Stimulated activated CD4-positive, alpha-beta T cell treated with anti-CD3 and anti-CD28 coated beads, Interleukin-1b, Interleukin-23, amount 100 ng/mL, for 4 hours (primary cell): ENCODE measurements at places on chromosomes 5 and 9.
A peak's percentile ranks its signal among the peaks of the same experiment; 100 is the strongest.

DNA sequence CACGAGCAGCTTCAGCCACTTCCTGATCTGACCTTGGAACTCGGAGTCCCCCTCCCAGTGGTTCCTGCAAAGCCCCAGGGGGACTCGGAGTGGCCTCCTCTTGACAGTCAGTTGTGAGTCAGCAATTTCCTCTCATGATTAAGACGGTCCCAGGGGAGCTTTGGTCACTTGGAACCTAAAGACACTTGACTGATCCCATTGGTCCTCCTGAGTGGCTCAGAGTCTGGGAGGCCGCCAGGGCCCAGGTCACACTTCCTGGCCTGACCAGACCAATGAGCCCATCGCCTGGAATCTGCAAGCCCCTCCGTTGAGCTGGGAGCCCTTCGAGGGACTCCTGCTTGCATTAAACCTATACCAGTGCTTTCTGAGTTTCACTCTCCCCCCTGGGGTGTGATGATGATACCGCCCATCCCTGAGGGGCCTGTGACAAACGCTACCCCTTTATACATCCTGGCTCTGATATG lies 29.1 kb downstream of the TSPAN17 start:
- no peak for DNase-seq

DNA sequence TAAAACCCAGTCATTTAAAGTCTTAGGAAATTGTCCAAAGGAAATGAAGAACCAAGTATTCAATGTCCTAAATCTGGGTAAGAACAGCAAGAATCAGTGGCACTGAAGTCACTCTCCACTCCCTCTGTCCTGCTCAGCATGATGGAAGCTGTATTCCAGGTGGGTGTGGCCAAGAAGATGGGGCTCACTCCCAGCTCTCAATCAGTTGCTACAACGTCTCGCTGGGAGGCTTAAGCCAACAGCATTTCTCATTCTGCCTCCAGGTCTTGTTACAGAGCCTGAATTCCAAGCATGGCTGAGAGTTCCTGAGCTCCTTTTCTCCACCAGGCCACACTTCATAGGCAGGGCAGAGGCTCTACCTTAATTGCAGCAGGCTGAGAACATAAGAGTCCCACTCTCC lies 41.2 kb upstream of the TRIO start:
- DNase-seq: no peak

DNA sequence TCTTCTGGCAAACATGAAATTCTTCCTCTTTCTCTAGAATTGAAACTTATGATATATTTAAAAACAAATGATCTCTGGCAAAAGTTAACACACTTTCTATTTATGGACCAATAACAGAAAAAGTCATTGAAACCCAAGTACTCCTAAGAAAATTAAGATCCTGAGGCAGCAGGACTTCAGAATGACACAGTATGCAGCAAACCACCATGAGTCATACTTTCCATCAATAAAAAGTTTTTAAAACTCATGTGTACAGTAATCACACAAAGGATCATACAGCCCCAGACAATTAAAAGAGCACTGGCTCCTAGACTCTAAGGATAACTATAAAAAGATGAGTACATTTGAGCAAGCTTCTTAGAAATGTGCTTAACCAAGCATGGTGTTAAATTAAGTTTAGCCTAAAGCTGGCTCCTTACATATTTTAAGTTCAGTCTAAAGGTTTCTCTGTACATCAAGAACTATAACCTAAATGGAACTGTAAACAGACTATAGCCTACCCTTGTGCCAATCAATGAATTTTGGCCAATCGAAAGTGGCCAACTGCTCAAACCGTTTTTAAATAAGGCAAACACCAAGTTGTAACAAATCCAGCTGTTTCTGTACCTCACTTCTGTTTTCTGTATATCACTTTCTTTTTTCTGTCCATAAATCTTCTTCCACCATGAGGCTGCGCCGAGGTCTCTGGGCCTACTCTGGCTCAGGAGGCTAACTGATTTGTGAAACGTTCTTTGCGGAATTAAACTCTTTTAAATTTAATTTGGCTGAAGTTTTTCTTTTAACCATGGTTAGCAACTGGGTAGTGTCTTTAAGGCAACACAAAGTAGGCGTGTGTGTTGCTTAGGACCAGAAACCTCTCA lies 232.1 kb upstream of the PIK3R1 start:
- no peak for DNase-seq

GRCh38 chr9:4167728-4168127 lies 132.1 kb downstream of the GLIS3 start:
- DNase-seq: no peak

- no peak for DNase-seq
Measured at GRCh38 chr9:32430720-32431119, 46.3 kb downstream of the ACO1 start.

- DNase-seq: no peak
Measured at GRCh38 chr5:176996780-176997179, 9.8 kb downstream of the UIMC1 start.

DNA sequence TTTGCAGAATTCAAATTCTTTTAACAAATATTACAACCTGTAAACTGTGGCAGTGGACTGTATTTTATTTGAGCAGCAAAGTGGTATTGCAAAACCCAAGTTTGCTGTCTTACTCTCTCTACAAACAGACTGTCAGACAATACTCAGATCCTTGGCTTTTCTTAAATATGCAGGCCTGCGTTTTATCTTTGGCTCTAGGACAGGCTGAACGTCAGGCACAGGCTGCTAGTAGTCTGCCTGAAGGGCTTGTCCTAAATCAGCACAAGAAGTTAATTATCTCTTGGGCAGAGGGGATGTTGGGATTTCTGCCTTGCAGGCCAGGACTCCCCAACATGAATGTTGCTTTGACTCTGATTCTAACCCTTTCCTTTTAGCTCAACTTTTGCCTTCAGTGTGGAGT lies 147.5 kb downstream of the SLIT3 start:
- DNase-seq: no peak

DNA sequence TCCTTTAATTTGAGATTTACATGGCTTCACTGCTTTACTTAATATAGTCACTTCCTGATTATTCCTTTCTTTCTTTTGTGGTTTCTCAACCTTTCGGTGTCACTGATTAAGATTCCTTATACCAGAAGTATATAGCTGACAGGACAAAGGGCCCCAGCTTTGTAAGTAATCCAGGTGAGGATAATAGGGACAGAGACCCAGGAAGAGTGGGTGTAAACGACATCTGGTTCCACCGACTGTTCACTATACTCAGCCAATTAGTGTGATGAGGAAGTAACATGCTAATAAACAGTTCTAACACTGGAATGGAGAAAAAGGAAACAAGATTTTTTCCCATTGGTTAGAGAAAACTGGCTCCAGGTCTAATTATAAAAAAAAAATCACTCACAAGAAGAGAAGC lies 286.3 kb upstream of the EFNA5 start:
- no peak for DNase-seq

DNA sequence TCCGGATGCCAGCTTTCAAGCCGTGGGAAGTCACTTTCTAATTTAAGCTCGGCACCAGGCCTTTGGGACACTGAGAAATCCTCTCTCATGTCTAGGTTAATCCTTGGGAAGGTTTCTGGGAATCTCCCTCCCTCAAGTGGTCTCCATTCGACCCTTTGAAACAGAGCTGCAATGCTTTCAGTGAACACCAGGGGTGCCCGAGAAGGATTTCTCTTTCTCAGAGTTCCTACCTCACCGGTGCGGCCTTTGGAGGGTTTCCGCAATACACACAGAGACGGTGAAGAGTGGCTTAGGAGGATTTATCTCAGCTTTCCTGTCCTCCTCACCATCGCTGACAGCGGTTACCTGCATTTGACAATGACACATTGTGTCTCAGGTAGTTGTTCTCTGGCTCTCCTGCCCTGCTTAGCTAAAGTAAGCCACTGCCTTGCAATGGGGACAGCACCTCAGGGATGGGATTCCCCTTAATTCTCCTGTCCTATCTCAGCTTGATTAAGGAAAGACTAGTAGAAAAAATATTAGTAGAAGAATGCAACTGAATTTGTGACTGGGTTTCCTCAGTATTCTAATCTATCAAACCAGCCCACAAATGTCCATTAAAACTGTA lies 180.6 kb downstream of the GABRG2 start:
- no peak for DNase-seq

DNA sequence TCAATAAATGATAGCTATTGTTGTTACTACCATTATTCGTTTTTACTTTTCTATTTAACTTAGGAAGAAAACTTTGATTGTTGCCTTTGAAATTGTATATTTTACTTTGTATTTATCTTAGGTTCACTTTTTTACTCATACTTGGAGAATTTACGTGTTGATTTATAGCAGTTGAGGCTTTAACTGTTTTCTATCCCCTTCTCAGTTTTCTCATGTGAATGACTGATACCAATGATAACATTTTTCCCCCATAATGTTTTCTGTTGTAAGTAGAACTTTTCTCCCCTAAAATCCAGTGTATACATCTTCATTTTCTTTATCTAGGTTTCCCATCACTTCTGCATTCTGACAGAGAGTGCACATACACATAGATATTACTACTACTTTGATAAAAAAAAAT lies 54.4 kb downstream of the FSD1L start:
- no peak for DNase-seq

DNA sequence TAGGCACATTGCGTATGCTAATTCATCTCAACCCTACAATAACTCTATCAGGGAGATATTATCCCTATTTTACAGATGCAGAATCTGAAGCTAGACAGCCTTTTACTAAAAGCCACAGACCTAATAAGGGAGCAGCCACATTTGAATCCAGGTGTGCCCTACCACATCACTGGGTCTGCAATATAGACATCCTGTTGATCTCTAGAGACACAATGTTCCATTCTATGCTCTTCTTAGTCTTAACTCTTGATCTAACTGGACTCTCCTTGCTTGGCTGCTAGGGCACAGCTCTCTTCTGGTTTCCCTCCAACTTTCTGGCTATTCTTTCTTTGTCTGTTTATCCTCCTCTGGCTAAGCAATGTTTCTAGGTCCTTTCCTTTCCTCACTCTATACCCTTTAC lies 1.4 kb upstream of the SPATA6L start:
- DNase-seq: no peak

- peak; percentile 42 for DNase-seq
Measured at GRCh38 chr5:177426566-177427210, at the start of gene GRK6. TSS of gene GRK6 (plus strand) at chr5:177426676. CDS start at chr5:177426846, 170 bp downstream.

DNA sequence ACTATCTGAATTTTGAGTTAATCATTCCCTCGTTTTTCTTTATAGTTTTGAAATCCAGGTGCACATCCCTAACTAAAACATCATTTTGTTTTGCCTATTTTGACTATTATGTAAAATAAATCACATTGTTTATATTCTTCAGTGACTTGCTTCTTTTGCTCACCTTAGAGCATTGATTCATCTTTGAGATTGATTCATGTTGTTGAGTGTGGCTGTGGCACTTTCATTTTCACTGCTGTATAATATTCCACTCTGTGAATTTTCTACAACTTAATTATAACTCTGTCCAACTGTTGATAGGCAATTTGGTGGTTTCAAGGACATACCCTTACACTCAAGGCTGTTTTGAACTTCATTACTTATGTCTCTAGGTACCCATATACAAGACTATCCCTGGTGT lies 12.5 kb downstream of the NKX2-5 start:
- DNase-seq: no peak

DNA sequence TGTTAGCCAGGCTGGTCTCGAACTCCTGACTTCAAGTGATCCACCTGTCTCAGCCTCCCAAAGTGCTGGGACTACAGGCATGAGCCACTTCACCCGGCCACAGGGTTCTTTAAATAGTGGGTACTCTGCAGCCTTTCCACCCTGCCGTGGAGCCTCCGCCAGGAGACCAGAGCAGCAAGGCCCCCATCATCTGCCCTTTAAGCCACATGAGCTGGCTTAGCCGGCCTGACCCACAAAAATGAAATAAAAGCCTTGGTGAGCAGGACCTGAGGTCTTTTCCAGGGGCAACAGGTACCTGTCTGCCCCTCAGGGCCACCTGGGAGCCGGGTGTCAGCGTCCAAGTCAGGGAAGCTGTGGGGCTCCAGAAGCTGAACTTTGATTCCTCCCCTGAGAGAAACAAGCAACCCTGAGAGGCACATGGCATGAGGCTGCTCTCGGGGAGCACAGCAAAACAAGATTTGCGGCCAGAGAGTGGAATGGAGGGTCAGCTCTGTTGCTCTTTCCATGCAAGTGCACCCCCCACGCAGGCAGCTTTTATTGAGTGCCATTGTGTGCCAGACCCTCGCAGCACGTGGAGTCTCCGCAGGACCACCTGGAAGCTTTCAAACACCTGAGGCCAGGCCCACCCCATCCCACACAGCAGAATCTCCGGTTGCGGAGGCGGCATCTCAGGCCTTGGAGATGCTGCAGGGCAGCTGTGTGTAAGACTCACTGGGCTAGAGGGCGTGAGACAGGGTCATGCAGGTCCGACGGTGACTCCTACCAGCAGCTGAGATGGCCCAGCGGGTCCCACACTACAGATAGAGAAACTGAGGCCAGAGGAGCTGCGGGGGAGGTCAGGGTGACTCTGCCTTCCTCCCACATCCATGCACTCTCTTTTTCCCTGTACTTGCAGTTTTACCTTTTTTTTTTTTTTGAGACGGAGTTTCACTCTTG lies 4.8 kb upstream of the WNK2 start:
- no peak for DNase-seq

DNA sequence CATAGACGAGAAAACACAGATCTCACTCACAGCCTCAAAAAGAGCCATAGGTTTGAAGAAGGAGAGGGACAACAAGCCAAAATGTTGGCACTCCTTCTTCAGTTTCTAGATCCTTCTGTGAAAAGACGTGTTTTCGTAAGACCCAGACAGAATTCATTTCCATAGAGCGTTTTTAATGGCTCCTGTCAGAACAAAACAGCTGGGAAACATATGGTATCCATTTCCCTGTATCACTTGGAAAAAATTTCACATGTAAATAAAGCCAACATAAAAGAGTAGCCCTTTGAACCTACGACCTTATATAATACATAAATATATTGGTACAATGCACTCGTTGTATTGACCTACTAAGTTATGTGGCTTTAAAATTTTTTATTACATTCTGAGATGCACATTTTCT lies 108.1 kb downstream of the SNCAIP start:
- no peak for DNase-seq

- no peak for DNase-seq
Measured at GRCh38 chr5:179862296-179862695, 3.7 kb upstream of the MRNIP start.

DNA sequence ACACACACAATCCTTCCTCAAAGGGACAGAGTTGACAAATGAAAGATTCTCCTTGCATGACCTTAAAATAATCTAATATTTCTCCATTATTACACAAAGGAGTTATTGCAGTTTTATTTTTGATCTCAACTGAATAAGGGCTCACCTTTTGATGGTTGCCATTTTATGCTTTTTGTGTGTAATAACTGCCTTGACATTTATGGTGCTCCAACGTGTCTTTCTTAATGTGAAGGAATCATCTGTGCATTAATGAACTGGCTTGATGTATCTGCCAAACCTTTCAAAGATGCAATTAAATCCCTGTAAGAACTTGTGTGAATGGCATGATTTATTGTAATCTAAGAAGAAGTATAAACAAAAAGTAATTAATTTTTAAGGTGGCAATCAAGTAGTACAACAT lies 1519.8 kb upstream of the CDH9 start:
- no peak for DNase-seq

DNA sequence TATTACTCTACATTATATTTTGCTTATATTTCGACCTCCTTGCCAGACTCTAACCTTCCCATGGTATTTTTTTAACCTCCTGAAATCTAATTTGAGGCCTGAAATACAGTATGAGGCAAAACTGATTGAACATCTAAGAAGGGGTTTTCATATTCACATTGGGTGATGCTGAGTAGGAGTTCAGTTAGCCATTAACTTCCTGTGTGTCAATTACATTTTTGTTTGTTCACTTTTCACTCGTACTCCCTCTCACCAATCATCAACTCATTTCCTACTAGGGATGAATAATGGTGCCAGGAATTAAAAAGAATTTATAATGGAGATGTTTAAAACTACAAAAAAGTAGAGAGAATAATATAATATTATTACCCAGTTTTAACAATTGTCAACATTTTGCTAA lies 27.6 kb upstream of the GLRA1 start:
- DNase-seq: no peak
